Activated naive CD8-positive, alpha-beta T cell treated with anti-CD3 and anti-CD28 coated beads, Interleukin-2, amount 50 U/mL, for 24 hours (primary cell): ENCODE measurements at places on chromosomes 5 and 9.

DNA sequence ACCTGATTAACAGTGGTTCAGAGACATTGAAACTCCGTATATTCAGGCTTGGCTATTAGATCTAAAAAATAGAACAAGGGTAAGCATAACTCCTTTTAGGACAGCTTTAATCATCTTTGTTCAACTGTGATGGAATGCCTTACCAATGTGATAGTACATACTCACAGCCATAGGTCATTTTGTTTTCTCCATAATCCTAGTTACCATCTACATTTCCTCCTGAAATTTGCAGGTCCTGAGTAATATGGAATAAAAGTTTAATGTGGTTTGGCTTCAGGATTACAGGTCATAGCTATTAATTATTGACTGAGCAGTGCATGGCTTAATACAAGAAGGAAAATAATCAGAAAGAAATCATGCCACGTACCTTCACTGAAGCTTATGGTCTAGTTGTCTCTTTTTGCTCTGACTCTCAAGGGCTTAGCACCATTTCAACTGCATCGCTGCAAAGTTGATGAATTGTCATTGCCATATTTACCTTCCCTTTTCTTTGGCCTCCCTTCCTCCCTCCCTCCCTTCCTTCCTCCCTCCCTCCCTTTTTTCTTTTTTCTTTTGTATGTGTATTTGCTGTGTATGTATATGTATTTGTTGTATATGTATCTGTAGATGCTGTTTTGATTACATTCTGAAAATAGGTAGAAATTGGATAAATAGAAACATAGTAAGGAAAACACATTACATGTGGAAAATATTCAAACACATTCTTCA, 250.9 kb upstream of the ZNF608 start:
- DNase-seq: no peak

DNA sequence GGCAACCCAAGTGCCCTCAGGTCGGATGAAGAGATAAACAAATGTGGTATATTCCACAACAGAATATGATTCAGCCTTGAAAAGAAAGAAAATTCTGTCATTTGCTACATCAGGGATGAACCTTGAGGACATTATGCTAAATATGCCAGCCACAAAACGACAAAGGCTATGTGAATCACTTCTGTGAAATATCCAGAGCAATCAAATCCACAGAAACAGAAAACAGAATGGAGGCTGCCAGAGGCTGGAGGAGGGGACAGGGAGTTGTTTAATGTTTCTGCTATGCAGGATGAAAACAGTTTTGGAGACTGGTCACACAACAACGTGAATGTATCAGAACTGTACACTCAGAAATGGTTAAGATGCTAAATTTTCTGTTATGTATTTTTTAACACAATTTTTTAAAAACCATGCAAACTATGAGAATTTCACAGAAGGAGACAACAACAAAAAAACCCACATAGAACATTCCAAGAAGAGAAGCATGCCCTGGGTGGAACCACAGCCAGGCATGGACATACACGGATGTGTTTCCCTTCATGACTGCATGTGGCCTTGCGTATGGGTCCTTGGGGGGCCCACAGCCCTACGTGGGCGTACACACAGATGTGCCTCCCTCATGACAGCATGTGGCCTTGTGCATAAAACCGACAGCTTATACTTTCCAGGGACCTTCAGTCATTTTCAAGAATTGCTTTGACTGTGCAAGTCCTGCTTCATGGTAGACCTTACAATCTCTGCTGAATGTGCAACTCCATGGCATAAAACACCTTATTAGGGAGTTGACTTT, 146.7 kb downstream of the ROR2 start:
- no peak for DNase-seq

GRCh38 chr5:17186256-17186655, 31.2 kb upstream of the BASP1 start:
- DNase-seq: no peak

- DNase-seq: peak; percentile 27
Observed at GRCh38 chr9:6759185-6759977, 1.6 kb downstream of the KDM4C start.
